ENCODE measurements at places on chromosomes 5 and 9.

GRCh38 chr9:112757940-112758339 lies 7.4 kb downstream of the SNX30 start:
- no peak for DNase-seq

DNA sequence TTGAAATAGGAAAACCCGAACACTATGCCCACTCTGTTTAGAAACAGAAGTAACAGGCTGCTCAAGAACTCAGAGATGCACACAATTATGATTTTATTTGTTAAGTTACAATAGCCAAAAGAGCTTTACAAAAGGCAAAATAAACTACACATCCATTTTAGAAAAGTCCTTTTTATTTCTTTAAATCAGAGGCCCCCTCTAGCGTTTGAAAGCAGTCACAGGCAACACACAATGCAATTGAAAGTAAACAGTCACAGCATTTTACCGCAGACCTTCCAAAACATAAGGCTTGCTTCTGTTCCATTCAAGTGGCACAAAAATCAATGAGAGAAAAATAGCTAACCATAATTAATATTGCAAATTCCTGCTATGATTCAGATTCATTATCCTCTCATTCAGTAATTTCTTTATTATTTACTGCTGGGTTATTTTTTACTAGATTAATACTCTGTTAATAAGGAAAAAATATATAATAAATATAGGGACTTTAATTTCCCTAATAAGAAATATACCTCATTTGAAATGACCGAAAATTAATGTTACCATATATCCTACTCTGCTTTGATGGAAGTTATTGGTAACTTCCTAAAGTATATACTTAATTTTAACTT lies 78.3 kb downstream of the CEP120 start:
- peak; percentile 13 for DNase-seq

GRCh38 chr5:73300337-73301207 lies 127.6 kb downstream of the TMEM174 start:
- DNase-seq, result no peak

- DNase-seq, result peak; percentile 36
Observed at GRCh38 chr5:44332285-44332971, 56.8 kb downstream of the FGF10 start.

- DNase-seq, result no peak
Observed at GRCh38 chr5:67287510-67288268, 91.1 kb upstream of the CD180 start.

DNA sequence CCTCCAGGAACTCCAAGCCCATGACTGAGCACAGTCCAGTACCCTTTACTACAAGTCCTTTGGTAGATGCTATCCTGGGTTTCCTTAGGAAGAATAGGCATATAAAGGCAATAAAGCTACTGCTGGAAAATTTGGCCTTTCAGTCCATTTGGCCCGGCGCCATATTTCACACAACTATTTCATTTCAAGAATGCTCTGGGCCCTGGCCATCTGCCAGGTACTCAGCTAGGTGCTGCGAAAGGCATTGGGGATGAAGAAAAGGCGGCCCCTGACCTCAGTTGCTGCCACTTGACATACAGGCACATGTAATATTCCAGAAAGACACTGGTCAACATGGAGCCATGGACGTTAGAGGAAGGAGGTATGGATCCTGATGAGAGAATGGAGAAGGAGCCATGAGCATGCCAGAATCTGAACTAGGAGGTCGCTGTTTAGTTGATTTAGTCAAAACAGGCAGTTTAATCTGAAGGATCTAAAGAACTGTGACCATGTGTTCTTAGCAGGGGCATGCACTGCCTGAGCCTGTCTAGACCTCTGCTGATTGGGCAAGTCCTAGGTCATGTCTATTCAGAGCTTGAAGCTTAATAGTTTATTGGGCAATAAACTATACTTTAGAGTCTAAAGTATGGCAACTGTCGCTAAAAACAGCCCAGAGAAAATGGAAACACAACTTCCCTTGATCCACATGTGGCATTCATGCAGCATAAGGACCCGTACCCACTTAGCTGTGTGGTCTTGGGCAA lies 149.3 kb downstream of the MELK start:
- no peak for DNase-seq

DNA sequence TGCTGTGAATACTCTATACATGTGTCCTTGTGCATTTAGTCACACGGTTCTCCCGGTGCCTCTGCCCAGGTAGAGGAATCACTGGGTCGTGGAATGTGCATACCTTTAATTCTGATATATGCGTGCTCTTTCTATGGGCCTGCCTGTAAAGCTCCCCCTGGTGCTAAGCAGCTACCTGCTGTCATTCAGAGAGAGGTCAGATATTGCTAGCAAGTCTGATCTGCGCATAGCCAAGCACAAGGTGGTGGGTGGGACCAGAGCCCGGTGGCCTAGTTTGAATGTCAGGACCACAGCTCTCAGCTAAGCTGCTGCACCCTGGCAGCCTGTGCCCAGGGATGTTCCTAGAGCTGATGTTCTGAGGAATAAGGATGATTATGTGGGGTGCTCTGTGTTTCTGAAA lies 33.4 kb downstream of the TJP2 start:
- peak; percentile 30 for DNase-seq

DNA sequence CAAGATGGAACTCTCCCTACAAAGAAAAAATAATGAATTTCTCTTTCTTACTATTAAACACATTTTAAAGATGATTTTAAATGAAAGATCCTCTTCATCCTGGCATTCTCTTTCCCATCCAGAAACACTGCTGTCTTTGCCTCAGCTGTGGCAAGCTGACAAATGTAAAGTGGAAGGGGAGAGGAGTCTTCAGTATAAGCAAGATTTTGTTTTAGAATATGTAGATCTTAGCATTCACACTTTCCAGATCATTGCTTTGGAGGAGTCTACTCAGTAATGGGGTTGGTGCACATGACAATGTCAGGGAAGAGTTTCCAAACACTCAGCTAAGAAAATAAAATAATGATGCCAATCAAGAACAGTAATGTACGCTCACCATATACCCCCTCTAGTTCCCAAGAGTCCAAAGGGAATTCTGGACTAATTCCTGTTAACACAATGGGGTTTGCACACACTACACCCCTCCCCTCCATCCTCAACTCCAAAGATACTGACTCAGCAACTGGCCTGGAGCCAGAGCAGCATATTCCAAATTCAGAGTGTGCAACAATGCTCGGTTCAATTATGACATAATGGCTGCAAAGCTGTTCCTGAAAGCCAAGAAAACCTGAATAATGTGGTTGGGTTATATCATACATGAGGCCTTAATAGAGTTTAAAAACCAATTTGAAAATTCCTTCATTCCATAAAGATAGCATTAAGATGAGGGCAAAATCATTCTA lies 4.6 kb downstream of the C5orf63 start:
- no peak for DNase-seq

Measured in GM12865 (cell line).